WTC11 (cell line): ENCODE measurements at places on chromosomes 16 and 17. TPM values are rescaled to one million over a fixed set of nuclear protein-coding genes. Genes with fewer than 3 reads are reported as not detected.

- H3K4me3 ChIP-seq = no peak overlapping the region
- H3K27ac ChIP-seq = no peak overlapping the region
- no peaks in the 10 kb centered on the region for H3K27me3 ChIP-seq
- H3K36me3 ChIP-seq = no peaks in the 10 kb centered on the region
These were observed 159.9 kb downstream of the AXIN2 start for GRCh38 chr17:65401561-65401960.

KRTAP4-6 gene
- not detected in 3 replicates for total RNA-seq

INCA1 gene
- 0.61 to 1.1 TPM (median 1.1 TPM) in 3 replicates for total RNA-seq

CCDC200 gene
- not detected in 3 replicates for total RNA-seq

LPCAT2 gene
- 5.8 to 7.1 TPM (median 7.0 TPM) in 3 replicates for total RNA-seq

DNA sequence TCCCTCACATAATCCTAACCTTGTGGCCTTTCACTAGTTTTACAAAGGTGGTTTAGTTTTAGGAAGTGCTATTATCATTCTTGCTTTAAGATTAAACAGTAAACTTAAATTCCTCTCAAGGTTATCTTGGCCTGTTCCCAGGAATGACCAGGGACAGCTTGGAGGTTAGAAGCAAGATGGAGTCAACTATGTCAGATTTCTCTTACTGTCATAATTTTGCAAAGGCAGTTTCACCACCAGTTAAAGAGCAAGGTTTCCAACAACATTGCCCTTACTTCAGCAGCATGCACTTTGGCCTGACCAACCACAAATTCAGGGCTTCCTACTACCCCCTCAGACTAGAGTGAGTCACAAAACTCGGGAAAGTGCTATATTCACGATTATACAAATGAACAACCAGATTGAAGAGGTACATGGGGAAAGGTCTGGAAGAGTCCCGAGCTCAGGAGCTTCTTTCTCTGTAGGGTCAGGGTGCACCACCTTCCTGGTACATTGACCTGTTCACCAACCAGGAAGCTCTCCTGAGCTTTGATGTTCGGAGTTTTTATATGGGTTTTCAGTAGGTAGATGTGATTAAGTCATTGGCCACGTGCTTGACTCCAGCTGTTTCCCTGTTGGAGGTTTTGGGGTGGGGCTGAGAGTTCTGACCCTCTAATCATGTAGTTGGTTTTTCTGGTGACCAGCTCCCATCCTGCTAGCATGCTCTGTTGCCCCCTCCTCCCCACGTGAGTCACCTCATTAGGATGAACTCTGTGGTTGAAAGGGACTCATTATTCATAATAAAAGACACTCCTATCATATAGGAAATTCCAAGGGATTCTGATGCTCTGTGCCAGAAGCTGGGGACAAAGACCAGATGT, 19.4 kb downstream of the RHOT1 start:
- H3K27me3 ChIP-seq = peaks cover 4% of the 10 kb centered on the region; the same call in 1 of the 2 replicates
- no peak for DNase-seq
- no peak overlapping the region for H3K4me3 ChIP-seq
- H3K36me3 ChIP-seq = peaks cover 42% of the 10 kb centered on the region
- no peak overlapping the region for H3K27ac ChIP-seq
- no peaks in the 10 kb centered on the region for H3K4me1 ChIP-seq

DNA sequence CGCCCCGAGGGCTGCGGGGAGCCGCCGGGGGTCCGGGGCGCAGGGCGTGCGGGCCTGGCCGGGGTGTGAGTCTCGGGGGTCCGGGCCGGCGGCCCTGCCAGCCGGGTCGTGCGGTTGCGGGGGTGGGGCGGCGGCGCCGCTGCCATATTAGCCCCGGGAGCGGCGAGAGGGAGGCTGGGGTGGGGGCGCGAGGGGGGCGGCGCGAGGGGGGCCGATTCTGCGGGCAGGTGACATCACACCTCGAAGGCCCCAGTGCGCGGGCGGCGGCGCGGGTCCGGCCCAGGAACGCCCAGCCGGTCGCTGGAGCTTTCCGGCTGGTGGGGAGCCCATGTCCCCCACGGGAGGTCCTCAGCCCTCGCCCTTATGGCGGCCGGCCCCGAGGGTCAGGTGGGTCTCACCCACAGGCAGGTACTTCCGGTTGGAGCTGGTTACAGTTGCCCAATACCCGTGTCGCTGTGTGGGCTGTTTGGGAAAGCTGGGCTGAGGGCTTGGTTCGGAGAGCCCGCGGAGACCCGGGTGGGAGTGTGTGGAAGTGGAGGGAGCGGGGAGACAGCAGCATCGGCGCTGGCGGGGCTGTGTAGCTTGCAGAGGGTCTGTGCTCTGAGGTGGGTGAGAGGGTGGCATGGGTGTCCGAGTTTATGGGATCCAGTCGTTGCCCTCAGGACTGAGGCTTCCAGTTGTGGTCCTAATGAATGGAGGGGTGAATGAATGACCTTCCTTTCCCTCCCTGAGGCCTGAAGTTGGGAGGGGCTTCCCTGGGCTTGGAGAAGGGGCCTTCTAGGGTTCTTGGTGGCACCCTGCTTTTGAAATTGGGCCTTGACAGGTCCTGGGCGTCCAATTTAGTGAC, 804 bp downstream of the ATP6V0C start:
- H3K27me3 ChIP-seq = peaks cover 4% of the 10 kb centered on the region
- peak overlapping the region; percentile 80 for H3K4me3 ChIP-seq
- peaks cover 46% of the 10 kb centered on the region for H3K4me1 ChIP-seq
- peak overlapping the region; percentile 59 for H3K27ac ChIP-seq
